ENCODE measurements at places on chromosomes 16 and 17. TPM values are rescaled to one million over a fixed set of nuclear protein-coding genes. Genes with fewer than 3 reads are reported as not detected.

GRCh38 chr16:9092978-9093344 is 1.5 kb downstream of the HAPSTR1 start:
- peak overlapping the region; percentile 100 for H3K4me3 ChIP-seq
- peak; percentile 38 for DNase-seq
- peak overlapping the region; percentile 98 for H3K27ac ChIP-seq
- peaks cover 43% of the 10 kb centered on the region for H3K36me3 ChIP-seq
- H3K4me1 ChIP-seq: peaks cover 37% of the 10 kb centered on the region
- H3K27me3 ChIP-seq: peaks cover 4% of the 10 kb centered on the region

The MYH13 gene
- total RNA-seq: not detected

DNA sequence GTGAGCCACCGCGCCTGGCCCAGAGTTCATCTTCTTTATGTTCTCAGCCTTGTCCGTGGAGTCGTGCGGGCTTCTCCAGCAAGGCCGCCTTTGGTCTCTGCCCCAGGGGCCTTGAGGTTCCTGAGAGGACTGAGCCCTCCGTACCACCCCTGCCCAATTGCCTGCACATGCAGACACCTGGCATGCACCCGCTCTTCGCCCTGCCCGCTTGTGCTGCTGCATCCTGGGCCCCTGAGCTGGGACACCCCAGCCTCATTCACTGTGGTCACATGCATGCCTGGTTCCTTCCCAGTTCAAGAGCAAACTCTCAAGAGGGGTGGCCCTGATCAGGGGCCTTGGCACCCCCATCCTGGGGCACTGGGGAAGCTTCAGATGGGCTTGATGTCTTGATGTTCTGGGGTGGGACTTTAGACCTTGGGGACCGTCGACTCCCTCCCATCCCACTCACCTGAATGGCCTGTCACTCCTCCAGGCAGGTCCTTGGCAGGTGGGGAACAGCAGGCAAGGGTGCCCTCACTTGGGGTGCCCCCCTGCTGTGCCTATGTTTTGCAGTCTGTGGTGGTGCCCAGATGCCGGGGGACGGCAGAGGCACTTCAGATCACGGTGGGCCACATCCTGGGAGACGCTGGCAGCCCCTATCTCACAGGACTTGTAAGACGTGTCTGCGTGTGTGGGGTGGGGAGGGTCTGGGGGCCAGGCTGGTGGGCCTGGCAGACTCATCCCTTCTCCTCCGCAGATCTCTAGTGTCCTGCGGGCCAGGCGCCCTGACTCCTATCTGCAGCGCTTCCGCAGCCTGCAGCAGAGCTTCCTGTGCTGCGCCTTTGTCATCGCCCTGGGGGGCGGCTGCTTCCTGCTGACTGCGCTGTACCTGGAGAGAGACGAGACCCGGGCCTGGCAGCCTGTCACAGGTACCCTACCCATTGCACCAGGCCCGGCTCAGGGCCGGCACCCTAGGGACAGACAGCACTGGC is 12.7 kb upstream of the SPNS2 start:
- peak overlapping the region; percentile 89 for H3K4me3 ChIP-seq
- no peaks in the 10 kb centered on the region for H3K27me3 ChIP-seq
- peaks cover 9% of the 10 kb centered on the region for H3K36me3 ChIP-seq
- peaks cover 36% of the 10 kb centered on the region for H3K4me1 ChIP-seq
- DNase-seq: peak; percentile 63

The MT1M gene
- not detected for total RNA-seq

DNA sequence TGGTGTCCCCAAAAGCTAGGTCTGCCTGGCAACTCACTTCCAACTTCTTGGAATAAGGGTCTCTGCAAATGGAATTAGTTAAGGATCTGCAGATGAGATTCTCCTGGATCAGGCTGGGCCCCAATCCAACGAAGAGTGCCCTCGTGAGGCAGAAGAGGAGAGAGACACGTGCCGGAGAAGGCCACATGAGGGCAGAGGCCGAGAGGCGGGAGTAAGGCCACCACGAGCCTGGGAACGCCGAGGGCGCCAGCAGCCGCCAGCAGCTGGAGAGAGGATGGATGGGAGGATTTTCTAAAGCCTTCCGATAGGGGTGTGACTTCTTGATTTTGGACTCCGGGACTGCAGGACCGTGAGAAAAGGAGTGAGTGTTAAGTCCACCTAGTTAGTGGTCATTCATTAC is 76.3 kb downstream of the JPH3 start:
- H3K27me3 ChIP-seq: no peaks in the 10 kb centered on the region
- H3K4me3 ChIP-seq: no peak overlapping the region

All from activated naive CD8-positive, alpha-beta T cell treated with anti-CD3 and anti-CD28 coated beads for 36 hours (primary cell).